Activated T-helper 17 cell treated with anti-CD3 and anti-CD28 coated beads, Interleukin-2, amount 50 U/mL, for 72 hours (primary cell): ENCODE measurements at places on chromosomes 2 and 18.

DNA sequence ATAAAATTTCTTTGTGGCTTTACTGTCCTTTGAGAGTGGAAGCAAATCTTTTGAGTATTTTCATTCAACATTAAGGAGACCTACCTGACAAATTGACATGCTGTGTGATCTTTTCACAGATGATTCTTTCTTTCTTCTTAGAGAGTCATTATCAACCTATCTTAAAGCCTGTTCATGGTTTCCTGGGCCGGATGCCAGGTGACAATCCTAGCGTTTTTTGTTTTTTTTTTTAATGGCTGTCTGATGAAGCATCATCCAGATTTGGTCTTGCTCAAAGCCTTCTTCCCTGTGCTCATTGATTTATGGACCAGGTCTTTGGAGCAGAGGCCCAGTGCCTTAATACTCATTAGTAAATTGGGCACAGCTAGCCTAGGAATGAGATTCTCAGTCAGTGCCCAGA, 9.8 kb upstream of the MGAT5 start:
- ATAC-seq: peak; percentile 6

DNA sequence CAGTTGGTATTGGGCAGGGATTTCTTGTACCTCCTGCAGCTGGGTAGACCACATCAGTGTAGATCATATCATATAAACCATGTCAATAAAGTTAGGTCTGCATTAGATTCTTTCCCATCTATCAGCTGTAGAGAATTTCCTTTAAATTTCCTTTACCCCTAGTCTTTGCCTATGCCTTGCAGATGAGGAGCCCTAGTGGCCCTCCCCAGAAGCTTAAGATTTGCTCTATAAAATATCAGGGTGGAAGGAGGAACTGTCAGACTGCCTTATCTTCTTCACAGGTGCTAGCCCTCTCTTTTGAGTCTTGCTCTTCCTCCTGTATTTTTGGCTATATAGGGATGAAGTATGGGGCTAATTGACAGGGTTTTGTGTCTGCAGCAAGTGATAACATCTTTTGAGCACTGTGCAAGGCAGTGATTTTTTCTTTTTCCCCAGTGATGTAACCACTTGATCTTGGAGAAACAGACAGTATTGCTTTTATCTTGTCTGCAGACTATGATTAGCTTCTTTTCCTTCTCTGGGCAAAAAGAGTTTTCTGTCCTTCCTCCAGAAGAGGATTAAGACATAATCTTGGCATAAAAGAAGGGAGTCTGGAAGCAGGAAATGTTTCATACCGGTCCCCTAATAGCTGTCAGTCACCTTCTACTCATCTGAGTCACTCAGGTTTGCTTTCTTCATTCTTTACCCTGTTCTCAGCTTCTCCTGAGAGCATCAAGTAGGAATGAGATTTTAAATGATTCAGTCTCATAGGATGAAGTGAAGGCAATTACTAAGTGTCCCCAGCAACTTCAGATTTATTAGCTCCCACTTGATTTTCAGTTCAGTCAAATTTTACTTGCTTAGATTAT, 286.4 kb downstream of the CDH19 start:
- no peak for ATAC-seq

DNA sequence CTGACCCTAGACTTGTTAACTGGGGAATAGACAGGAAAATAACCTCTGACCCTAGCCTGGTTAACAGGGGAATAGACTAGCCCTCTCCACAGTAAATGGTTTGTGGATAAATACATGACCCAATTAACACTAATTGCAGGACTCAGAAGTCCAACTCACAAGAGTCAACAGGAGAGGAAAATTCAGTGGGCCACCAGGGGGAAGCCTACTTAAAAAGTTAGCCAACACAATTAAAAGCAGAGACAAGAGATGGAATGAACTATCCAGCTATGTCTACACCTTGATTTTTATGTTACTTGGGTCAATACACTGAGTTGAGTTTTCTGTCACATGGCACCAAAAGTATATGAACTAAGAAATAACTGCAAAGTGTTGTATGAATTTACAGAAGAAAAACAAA, 158.8 kb upstream of the SLC39A10 start:
- peak; percentile 35 for ATAC-seq

- ATAC-seq: no peak
Observed at GRCh38 chr2:85441864-85442263, 23.4 kb downstream of the SH2D6 start.

DNA sequence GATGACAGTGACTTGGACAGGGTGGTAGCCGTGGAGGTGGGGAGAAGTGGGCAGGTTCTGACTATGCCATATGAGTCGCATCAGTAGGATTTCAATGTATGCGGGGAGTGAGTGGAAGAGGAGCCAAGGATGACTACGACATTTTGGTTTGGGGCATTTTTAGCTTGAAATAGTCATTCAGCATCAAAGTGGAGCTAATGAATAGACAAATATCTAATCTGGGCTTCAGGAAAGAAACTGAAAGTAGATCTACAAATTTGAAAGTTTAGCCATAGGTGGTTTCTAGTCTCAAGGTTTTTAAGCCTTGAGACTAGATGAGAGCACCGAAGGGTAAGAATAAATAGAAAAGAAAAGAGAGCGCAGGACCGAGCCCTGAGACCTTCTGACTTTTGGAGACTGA, 58.3 kb downstream of the FEZ2 start:
- ATAC-seq: peak; percentile 39

DNA sequence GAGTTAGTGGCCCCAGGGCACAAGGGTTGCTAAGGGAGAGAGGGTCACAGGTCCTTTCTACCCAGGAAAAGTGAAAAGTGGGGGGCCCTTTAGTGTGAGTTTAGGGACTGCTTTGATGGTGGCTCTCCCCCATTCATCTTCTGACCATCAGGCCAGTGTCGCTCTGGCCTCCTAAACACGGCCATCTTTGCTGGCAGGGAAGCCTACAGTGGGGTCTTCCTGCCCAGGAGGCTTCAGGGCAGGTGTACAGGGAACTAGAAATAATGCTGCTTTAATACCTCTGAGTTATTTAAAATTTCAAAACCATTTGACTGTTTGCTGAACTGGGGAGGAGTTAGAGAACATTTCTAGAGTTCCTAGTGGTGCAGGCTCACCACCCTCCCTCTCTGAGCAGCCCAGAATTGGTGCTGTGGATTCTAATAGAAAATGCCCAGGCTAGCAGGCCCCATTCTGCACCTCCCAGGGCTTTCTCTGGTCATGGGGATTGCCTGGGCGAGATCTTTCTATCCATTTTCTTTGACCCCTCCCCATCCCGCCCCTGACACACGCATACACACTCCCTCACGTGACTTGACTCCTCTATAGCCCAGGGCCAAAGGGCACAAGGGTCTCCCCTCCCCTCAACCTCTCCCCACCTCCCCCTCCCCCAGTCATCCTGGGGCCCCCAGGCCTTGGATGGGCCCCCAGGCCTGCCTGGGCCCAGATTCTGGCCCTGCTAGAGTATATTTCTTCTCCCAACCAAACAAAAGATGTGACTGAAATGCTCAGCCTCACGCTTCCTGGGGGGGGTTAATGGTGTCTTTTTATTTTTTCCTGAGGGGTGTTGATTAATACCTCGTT, 3.1 kb downstream of the PKDCC start:
- ATAC-seq: no peak

GRCh38 chr2:47344890-47345589, 57.9 kb upstream of the MSH2 start:
- ATAC-seq: no peak

DNA sequence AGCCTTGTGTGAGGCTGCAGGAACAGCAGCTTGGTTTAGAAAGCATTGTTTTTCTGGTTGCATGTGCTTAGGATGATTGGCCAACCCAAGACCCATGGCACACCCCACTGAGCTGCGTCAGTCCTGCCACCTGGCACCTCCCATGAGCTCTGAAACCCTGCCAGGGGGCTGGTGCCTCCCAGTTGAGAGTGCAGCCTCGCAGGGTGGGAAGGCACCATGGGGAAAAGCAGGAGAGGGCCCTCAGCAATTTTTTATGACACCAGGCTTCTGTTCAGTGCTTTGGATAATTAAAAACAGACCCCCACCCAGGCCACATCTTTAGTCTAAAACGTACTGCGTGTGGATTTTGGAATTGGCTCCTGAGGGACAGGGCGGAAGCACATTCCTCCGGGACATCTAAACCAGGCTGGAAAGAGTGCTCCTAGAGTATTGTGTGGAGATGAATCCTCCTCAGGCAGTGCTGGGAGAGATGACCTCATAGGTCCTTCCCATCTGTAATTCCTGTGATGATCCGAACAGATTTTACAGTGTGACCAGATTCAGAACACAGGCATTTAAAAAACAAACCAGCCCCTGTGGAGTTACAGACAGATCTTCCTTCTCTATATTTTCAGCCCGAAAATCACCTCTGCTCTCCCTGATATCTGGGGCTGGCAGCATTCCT, 438.3 kb downstream of the ZNF521 start:
- ATAC-seq: no peak

DNA sequence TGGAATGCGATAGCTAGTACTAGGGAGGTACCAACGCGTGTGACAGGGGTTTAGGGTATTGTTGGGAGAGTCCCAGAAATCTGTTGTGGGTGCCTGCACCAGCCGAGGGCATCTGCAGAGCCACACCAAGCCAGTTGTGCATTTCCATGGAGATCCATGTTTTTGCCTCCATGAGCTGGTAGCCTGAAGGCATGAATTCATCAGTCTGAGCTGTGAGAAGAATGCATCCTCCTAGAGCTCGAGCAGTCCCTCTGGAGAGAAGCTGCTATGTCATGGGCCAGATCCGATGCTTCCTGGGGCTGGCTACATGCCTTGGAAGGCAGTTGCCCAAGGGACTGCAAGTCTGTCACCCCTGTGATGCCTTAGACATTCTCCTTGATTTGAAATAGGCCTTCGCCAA, 57.9 kb downstream of the LIPG start:
- no peak for ATAC-seq

DNA sequence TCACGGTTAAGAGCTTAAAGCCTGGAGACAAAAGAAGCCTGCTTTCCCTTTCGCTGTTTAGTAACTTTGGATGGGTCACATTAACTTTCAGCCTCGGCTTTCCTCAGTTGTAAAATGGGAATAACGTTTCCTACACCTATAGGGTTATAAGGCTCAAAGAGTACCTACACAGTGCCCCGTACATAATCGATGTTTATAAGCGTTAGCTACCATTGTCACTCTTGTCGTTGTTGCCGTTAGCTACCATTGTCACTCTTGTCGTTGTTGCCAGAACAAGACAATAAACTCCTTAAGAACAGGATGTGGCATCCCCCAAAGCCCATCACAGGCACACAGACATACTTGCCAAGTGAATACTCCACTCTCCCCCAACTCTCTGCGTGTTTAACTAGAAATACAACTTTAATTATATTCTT, 901 bp upstream of the MFSD6 start:
- peak; percentile 11 for ATAC-seq

- ATAC-seq: no peak
Observed at GRCh38 chr2:64765160-64765805, 111.6 kb upstream of the SERTAD2 start.

GRCh38 chr2:204504594-204504993, 40.7 kb upstream of the PARD3B start:
- no peak for ATAC-seq

- ATAC-seq: no peak
Observed at GRCh38 chr18:59197636-59198035, 22.3 kb upstream of the GRP start.

DNA sequence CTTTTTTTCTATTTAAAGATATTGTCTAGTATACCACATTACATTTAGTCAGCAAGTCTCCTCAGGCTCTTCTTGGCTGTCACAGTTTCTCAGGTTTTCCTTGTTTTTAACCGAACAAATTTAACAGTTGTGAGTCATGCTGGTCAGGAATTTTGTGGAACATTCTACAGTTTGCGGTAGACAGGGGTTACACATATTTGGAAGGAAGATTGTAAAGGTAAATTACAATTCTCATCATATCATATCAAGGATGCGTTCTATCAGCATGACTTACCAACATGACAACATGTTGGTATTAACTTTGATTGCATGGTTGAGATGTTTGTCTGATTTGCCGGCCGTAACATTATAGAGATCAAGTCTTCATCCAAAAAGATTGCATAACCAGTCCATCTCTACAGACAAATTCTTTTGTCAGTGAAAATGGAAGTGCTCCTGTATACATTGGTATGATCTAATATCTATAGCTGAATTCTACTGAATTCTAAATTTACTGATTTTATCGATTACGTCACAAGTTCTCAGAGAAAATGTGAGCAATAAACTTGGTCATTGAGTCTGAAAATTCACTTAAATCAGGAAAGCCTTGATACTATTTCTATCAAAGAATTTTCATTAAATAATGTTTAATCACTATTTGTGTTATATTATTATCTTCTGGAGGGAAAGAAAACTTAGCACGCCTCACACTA, 664.4 kb upstream of the SLC8A1 start:
- ATAC-seq: no peak

- ATAC-seq: no peak
Observed at GRCh38 chr2:32824070-32824809, 122.5 kb upstream of the LTBP1 start.

GRCh38 chr2:191391171-191391570, 146.0 kb downstream of the MYO1B start:
- ATAC-seq: no peak

DNA sequence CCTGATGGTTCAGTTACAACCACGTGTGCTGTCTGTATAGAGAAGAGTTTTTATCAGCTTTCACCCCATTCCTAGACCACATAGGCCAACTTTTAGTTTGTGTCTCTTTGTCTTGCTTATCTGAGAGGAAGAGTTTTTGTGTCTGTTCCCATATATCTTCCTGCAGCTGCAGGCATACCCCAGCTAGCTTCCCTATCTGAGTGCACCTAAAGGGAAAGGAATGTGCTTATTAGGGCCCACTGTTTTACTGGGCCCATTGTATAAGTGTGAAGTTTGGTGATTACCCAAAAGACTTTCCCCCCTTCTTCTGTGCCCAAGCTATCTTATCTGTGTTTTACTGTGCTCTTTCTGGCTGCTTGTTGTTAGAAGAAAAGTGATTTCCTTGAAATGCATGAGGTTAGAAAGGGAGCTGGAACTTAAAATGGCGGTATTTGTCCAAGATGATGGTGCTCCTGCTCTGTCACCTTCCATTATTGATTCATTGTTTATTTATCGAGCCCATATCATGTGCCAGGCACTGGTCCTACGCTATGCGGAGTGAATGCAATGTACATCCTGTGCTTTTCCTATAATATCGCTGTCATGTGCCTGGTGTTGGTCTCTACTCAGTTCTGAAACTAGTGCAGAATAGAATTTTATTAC, 57.2 kb downstream of the NYAP2 start:
- ATAC-seq: no peak

- ATAC-seq: no peak
Observed at GRCh38 chr2:232898592-232899543, 28.8 kb downstream of the SNORC start.

DNA sequence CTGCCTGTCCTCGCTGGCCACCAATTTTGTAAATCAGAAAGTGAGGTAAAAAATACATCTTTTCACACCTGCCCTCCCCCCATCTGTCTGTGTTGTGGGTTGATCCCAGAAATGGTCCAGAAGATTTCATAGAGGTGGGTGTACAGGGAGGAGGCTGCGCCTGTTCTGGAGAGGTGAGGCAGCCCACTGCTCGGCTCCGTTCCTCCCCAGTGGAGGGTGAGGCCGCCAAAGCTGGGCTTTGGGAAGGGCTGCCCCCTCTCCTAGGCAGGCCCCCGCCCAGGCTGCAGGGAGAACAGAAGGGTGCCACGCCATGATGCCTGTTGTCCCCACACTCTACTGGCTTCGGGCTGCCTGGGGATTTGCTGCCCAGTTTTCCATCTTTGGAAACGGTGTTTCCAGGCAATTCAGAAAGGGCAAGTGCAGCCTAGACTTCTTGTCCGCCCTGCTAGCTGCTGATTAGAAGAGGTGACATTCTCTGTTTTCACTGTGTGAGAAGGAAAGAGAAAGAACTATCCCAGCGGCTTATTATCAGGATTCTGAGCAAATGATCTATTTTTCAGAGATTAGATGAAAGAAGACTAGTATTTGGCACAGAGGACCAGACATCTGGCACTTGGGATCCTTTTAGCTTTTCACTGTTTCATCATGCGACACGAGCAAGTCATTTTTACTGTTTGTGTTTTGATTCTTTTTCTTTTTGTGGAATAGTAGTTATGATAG, 18.7 kb downstream of the SMARCAL1 start:
- no peak for ATAC-seq
